Naive thymus-derived CD4-positive, alpha-beta T cell (primary cell): ENCODE measurements at places on chromosomes 5 and 9. TPM values are rescaled to one million over a fixed set of nuclear protein-coding genes. Genes with fewer than 3 reads are reported as not detected.

DNA sequence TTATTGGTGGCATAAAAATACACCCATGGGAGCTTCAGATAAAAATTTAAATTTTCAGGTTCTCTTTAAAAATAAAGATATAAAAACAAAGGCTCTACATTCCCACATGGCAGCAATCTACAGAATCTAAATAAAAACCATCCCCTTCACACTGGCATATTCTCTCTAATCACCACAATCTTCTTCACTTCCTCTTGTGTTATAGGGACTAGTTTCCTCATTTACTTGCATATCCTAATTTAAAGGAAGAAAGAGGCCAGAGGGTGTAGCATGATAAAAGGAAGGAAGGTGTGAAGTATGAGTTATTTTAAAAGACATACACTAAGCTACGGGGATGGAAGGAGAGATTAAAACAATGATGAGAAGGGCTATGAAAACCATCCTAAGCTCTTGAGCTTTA is 390.5 kb downstream of the ZNF608 start:
- H3K4me1 ChIP-seq: no peaks in the 10 kb centered on the region
- no peak for DNase-seq
- no peak overlapping the region for H3K27ac ChIP-seq
- H3K27me3 ChIP-seq: no peaks in the 10 kb centered on the region
- H3K4me3 ChIP-seq: no peak overlapping the region
- H3K36me3 ChIP-seq: no peaks in the 10 kb centered on the region

GRCh38 chr9:116096853-116097252 is 56.7 kb upstream of the PAPPA start:
- no peaks in the 10 kb centered on the region for H3K4me1 ChIP-seq
- H3K27ac ChIP-seq: no peak overlapping the region
- no peak overlapping the region for H3K4me3 ChIP-seq
- no peak for DNase-seq

Gene RNF180
- polyA plus RNA-seq: not detected

Gene FBP1
- polyA plus RNA-seq: 19.3 TPM

DNA sequence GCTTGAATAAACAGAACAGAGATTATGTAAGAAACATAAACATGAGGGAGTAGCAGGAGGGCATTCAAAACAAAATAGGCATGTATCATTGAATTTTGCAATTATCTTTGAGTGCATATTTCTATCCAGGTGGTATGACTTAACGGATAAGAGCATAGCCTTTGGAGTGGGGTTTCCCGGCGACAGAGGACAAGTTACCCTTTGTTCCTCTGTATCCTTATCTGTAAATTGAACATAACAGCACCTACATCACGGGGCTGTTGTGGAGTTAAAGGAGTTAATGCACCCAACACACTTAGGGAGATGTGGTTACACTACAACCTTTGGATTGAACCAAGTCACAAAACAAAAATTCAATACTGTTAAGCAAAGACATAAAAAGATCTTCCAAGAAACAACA is 314.6 kb upstream of the KIF2A start:
- H3K36me3 ChIP-seq: no peaks in the 10 kb centered on the region
- no peaks in the 10 kb centered on the region for H3K4me1 ChIP-seq
- DNase-seq: no peak
- H3K27ac ChIP-seq: no peak overlapping the region
- peaks cover 2% of the 10 kb centered on the region for H3K27me3 ChIP-seq

DNA sequence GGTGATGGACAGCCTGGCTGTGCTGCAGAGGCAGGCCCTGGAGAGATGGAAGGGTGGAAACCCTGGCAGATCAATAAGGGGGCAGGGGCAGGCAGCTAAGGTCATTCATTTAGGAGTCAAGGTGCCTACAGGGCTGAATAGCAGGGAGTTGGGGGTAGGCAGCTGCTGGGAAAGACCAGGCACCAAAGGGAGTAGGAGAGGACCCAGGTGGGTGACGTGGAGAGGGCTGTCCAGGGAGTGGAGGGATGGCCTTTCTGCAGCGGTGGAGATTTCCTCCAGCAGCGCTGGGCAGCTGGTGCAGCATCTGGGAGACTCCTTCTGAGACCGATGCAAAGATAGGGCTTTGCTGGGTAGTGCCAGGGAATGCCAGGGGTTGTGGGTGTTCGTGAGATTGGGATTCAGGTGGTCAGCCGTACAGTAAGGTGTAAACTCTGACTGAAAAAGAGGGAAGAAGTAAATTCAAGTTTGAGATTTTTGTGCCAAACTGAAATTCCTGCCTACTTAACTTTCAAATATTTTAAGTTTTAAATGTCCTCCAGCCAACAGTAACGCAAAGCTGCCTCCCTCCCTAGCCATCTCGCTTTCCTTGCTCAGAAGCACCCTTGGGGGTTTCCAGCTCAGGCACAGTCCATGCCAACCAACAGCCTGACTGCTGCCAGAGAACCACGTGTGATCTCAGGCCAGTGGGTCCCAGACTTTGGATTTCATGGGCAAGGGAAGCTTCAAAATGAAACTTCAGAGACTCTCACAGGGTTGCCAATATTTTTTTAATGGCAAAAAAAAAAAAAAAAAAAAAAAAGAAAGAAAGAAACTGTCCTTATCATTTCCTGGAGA is 18.6 kb upstream of the ANGPTL2 start:
- H3K4me3 ChIP-seq: no peak overlapping the region
- H3K36me3 ChIP-seq: no peaks in the 10 kb centered on the region
- no peaks in the 10 kb centered on the region for H3K27me3 ChIP-seq
- H3K4me1 ChIP-seq: no peaks in the 10 kb centered on the region
- no peak overlapping the region for H3K27ac ChIP-seq

- no peaks in the 10 kb centered on the region for H3K27me3 ChIP-seq
- no peaks in the 10 kb centered on the region for H3K36me3 ChIP-seq
- no peak overlapping the region for H3K27ac ChIP-seq
Measured at GRCh38 chr9:131674425-131675421, 65.2 kb downstream of the RAPGEF1 start.

- no peaks in the 10 kb centered on the region for H3K4me1 ChIP-seq
- no peak overlapping the region for H3K27ac ChIP-seq
- no peaks in the 10 kb centered on the region for H3K36me3 ChIP-seq
- no peak overlapping the region for H3K4me3 ChIP-seq
Measured at GRCh38 chr5:2675548-2675947, 75.9 kb downstream of the IRX2 start.

DNA sequence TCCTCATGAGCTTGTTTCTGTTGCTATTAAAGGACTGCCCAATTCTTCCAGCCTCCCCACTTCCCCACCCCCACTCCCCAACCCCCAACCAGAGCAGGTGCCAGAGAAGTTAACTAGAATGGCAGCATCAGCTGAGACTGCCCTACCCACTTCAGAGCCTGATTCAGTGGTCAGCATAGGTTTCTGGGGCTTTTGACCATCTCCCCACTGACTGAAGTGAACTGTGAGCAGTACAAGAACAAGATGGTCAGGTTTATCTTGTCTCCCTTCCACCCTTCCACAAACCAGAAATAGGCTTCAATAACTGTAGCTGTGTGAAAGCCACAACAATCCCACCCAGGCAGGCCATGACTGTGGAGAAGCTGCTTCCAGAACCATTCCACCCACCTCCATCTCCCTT is 289.4 kb upstream of the SLC24A2 start:
- DNase-seq: no peak
- H3K27me3 ChIP-seq: no peaks in the 10 kb centered on the region
- no peaks in the 10 kb centered on the region for H3K4me1 ChIP-seq
- H3K4me3 ChIP-seq: no peak overlapping the region
- no peak overlapping the region for H3K27ac ChIP-seq
- H3K36me3 ChIP-seq: no peaks in the 10 kb centered on the region

GRCh38 chr9:81427870-81428269 is 261.5 kb downstream of the TLE1 start:
- no peaks in the 10 kb centered on the region for H3K27me3 ChIP-seq
- H3K4me3 ChIP-seq: no peak overlapping the region
- H3K27ac ChIP-seq: no peak overlapping the region
- H3K4me1 ChIP-seq: no peaks in the 10 kb centered on the region

GRCh38 chr9:127991757-127992274 is 11.0 kb upstream of the EEIG1 start:
- no peaks in the 10 kb centered on the region for H3K36me3 ChIP-seq
- H3K27me3 ChIP-seq: no peaks in the 10 kb centered on the region
- peaks cover 25% of the 10 kb centered on the region for H3K4me1 ChIP-seq

GRCh38 chr9:72022841-72023240 is 37.6 kb downstream of the C9orf57 start:
- DNase-seq: no peak
- no peak overlapping the region for H3K27ac ChIP-seq

DNA sequence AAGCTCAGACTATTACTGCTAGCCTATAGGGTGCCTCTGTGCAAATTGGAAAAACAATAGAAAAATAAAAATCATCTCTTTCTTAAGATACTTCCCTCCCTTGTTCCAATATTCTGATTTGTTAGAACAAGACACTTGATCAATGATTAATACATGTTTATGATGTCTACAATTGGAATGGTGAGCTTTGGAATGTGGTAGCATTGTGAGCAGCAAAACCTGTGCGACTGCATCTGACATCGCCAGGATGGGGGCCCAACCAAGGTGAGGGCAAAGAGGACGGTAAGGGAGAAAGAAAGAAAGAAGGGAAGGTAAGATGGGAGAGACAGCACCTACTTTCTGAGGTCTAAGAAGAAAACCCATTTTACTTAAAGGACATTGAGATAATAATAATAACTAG is 183.0 kb upstream of the TRIM32 start:
- no peak overlapping the region for H3K4me3 ChIP-seq
- no peak overlapping the region for H3K27ac ChIP-seq
- no peaks in the 10 kb centered on the region for H3K4me1 ChIP-seq
- DNase-seq: no peak
- H3K36me3 ChIP-seq: no peaks in the 10 kb centered on the region

Gene C5orf58
- polyA plus RNA-seq: 2.0 TPM

DNA sequence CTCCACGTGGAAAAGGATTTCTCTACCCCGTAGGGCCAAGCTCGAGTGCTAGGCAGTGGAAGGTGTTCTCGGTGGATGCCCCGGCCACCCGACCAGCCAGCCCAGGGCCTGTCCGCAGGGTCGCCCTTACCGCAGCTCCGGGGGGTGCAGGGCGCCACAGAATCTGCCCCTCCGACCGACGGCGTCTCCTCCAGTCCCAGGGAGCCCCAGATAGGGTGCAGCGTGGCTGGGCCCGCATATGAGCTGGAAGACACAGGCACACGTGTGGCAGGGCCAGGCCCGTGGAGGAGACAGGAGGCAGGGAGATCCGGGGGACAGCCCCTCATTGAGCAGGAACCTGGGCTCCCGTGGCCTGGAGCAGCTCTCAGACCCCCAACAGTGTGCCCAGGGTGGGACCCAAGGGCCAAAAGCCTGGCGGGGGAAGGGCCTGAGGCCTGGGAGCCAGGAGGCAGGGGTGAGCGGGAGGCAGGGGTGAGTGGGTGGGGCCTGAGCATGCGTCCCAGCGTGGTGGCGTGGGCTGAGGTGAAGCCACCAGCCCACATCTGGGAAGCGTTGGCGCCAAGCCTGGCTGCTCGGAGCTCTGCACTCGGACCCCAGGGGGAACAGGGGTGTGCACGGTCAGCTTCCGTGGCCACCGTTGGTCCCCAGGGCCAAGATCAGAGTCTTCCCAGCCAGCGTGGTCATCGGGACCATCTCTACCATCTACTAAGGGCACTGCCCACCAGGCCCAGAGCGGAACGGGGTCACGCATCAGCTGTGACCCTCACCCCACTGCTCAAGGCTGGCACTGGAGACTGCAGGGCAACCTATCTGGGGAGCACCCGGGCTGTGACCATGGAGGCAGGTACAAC is 22.2 kb downstream of the CCDC187 start:
- no peak overlapping the region for H3K27ac ChIP-seq
- H3K27me3 ChIP-seq: no peaks in the 10 kb centered on the region
- H3K4me1 ChIP-seq: no peaks in the 10 kb centered on the region
- no peak for DNase-seq

DNA sequence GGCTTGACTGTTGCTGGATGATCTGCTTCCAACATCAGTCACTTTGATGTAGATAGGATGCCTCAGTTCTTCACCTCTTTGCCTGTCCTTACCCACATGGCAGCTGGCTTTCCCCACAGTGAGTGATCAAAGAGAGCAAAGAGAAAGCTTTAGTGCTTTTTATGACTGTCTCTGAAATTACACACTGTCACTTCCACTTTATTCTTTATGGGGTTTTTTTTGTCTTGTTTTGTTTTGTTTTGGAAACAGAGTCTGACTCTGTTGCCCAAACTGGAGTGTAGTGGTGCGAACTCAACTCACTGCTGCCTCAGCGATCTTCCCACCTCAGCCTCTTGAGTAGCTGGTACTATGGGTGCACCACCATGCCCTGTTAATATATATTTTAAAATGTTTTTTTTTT is 32.4 kb upstream of the C5orf24 start:
- no peak overlapping the region for H3K4me3 ChIP-seq
- H3K27ac ChIP-seq: no peak overlapping the region
- H3K4me1 ChIP-seq: no peaks in the 10 kb centered on the region
- peaks cover 10% of the 10 kb centered on the region for H3K36me3 ChIP-seq

Gene DNAH5
- polyA plus RNA-seq: not detected

DNA sequence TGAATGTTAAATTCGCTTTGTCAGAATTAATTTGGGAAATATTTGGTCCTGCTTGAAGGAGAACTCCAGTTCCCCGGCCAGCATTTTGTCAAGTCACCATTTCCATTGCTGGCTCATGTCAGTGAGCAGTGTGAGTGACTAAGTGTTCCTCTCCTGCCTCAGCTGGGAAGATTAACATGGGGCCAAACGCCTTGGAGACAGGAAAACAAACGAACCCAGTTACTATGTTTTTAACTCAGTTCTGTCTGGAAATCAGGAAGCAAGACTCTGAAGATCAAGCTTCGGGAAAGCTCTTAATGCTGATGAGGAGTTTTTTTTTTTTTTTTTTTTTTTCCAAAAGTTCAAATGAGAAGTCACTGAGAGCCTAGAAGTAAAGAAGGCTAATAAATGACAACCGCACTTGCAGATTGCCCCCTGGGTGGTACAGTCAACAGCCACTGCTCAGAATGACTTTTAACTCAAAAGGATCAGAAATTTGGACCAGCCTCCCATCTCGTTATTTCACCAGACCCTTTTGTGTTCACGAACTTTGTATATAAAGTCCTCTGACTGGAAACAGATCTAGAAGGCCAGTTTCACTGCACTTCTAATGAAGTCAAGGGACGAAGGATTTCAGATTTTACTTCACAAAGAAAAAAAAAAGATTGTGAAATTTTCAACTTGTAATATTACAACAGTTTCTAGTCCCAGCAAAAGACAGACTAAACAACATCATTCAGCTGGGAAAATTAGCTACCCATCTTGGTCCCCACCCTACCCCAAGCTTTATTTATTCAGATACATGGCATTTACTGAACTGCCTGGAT is 121.3 kb downstream of the LHFPL2 start:
- DNase-seq: no peak
- H3K4me1 ChIP-seq: no peaks in the 10 kb centered on the region
- no peaks in the 10 kb centered on the region for H3K36me3 ChIP-seq
- no peak overlapping the region for H3K27ac ChIP-seq
- H3K27me3 ChIP-seq: no peaks in the 10 kb centered on the region
- no peak overlapping the region for H3K4me3 ChIP-seq

DNA sequence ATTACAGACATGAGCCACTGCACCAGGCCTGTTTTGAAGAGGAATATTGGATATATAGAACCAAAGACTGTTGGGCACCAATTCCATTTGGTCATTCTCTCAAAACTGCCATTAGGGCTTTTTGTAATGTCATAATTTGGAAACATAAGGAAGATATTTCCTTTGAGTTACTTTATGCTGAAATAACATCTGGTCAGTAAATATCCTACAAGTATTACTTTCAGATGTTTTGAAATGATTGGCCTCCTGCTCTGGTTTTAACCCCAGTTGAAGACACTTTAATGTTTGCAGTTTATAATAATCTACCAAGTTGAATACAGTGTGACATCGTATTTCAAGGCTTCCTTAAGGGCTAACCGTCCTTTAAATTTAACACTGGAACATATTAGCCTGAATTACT is 33.6 kb downstream of the LRRTM2 start:
- H3K4me3 ChIP-seq: no peak overlapping the region
- no peaks in the 10 kb centered on the region for H3K36me3 ChIP-seq

GRCh38 chr5:57531333-57531732 is 48.7 kb upstream of the ACTBL2 start:
- H3K4me1 ChIP-seq: no peaks in the 10 kb centered on the region
- no peak overlapping the region for H3K27ac ChIP-seq
- no peak for DNase-seq
- H3K4me3 ChIP-seq: no peak overlapping the region

Gene RASGEF1C
- polyA plus RNA-seq: not detected
